CD4-positive, alpha-beta T cell treated with Interleukin-4 for 1 hour (primary cell): ENCODE measurements at places on chromosomes 1 and 21.
A peak's percentile ranks its signal among the peaks of the same experiment; 100 is the strongest.

- no peak for DNase-seq
Observed at GRCh38 chr1:4395676-4396075, 258.7 kb upstream of the AJAP1 start.

- peak; percentile 55 for DNase-seq
Observed at GRCh38 chr1:159008744-159009188, 941 bp upstream of the IFI16 start.

DNA sequence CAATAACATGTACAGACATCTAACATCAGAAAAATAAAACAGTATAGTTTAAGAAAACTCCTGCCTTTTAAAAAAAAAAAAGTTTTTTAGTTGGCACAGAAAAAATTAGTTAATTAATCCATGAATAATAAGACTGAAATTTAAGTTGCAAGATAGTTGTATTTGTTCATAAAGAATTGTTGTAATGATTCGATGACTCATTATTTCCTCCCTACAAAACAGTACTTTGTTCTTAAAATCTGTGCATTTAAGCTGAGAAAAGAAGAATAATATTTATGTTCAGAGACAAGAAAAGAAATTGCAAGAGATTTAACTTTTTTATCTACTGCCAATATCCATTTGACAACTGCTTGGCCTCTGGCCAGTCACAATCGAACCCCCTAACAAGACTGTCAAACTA is 894.7 kb downstream of the ADGRL2 start:
- no peak for DNase-seq

GRCh38 chr1:80282536-80282935 is 1276.0 kb upstream of the ADGRL4 start:
- no peak for DNase-seq

GRCh38 chr1:96425382-96426129 is 296.0 kb upstream of the PTBP2 start:
- no peak for DNase-seq

GRCh38 chr1:19973616-19974015 is 5.8 kb downstream of the PLA2G2A start:
- no peak for DNase-seq

GRCh38 chr1:78388275-78388674 is 102.5 kb upstream of the PTGFR start:
- no peak for DNase-seq

DNA sequence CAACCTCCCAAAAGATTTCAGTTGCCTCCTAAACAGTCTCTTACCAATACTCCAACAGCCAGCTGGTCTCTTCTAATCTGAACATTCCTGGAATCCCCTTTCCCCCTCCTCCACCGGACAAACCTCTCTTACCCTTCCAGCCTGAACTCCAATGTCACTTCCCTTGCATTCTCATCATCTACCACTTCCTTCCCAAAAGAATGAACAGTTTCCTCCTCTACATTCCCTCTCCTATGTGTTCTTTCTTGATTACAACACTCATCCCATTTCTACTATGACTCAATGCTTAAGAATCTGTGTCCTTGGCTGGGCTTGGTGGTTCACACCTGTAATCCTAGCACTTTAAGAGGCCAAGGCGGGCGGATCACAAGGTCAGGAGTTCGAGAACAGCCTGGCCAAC is 417.1 kb downstream of the SETD4 start:
- DNase-seq: no peak
